Stimulated activated CD8-positive, alpha-beta memory T cell treated with anti-CD3 and anti-CD28 coated beads, Interleukin-7, amount 100 ng/mL, for 24 hours (primary cell): ENCODE measurements at places on chromosomes 12 and 14.

DNA sequence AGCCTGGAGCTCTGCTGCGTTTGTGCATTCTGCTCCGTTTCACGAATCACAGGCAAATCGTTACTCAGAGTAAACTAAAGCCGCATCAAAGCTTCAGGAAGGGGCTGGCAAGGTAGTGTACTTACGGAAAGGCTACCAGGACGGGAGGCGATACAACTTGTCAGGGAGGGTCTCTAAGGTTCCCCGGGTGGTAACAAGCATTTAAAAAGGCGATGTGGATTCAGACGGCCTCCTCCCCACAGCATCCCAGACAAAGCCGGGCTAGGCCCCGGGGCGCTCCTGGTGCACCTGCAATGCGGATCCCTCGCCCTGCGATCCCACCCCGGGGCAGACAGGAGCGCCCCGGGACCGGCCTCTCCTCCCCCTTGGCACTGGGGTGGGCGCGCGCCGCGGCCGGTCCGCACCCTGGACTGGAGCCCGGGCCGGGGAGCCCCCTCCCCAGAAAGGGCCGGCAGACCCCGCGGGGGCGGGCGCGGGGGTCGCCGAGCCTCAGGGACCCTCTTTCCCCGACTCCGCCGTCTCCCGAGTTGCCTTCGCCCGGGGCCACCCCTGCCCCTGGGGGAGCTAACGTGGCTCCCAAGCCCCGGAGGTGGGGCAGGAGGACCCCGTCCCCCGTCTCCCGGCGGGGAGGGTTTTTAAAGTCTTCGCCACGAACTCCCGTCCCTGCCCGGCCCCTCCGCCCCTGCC lies 718 bp downstream of the CCDC92 start:
- DNase-seq, result no peak

DNA sequence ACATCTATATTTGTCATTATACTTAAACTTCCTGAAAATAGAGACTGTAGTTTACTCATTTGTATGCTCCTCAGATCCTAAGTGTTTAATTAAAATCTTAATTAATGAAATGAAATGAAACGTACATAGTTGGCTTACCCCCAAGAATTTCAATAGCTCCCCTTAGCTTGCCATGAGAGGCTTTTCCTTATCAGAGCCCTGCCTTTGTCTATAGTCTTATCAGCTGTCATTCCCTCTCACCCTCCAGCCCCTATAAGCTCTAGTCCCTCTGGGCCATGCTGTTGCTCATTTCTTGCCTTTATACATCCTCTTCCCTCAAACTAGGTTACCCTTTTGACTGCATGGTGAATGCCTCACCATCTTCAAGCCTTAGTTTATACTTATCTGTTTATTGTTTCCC lies 1.1 kb upstream of the RTRAF start:
- DNase-seq, result no peak

DNA sequence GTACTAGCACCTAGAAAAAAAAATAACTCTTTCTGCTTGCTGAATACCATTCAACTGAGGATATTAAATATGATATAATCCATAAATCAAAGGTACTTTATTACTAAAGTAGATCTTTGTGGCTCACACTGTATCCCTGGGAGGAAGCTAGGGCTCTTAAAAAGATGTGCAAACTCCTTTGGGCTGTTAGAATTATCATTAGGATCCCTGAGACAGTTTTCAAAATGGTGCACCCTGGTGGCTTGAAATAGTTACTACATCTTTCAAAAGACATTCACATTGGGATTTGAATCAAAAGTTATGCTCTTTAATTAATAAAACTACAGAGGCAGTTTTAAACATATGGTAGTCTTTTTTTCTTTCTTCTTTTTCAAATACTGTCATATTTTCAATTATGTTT lies 228.5 kb upstream of the G2E3 start:
- DNase-seq, result no peak

- DNase-seq, result no peak
Measured at GRCh38 chr14:33362934-33363333, 424.3 kb downstream of the NPAS3 start.

DNA sequence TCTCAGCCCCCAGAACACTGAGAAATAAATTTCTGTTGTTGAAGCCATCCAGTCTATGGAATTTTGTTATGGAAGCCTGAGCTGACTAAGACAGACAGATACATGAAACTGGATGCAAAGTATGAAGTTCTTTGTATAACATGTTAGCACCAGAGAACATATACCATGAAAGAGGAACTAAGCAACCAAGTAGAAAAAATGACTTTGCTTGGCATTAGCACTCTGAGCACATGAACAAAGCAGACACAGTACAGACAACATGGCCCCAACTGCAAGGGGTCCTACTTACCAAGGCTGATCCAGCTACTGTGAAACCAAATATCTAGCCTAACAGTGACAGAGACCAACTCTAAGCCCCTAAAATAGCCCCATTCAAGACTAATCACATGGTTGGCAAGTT lies 13.8 kb downstream of the EXOC5 start:
- DNase-seq, result no peak
